Fibroblast of the aortic adventitia (primary cell): ENCODE measurements at places on chromosomes 4 and X.
A peak's percentile ranks its signal among the peaks of the same experiment; 100 is the strongest.

GRCh38 chrX:152165033-152165743 lies 26.8 kb upstream of the MAGEA10 start:
- no peak for DNase-seq

GRCh38 chr4:41334182-41334581 lies 77.5 kb downstream of the UCHL1 start:
- DNase-seq, result no peak

- DNase-seq, result peak; percentile 75
These were observed 46.5 kb downstream of the TMA16 start for GRCh38 chr4:163540977-163541376.

GRCh38 chr4:38310446-38311043 lies 350.3 kb downstream of the PTTG2 start:
- DNase-seq, result no peak

- DNase-seq, result peak; percentile 99
These were observed 133.9 kb downstream of the TET2 start for GRCh38 chr4:105280338-105281123.

GRCh38 chrX:40201329-40201885 lies 103.6 kb upstream of the BCOR start:
- DNase-seq, result no peak

- no peak for DNase-seq
These were observed 61.2 kb downstream of the SEL1L3 start for GRCh38 chr4:25801594-25801993.

GRCh38 chrX:132614297-132614696 lies 125.5 kb upstream of the MBNL3 start:
- no peak for DNase-seq

DNA sequence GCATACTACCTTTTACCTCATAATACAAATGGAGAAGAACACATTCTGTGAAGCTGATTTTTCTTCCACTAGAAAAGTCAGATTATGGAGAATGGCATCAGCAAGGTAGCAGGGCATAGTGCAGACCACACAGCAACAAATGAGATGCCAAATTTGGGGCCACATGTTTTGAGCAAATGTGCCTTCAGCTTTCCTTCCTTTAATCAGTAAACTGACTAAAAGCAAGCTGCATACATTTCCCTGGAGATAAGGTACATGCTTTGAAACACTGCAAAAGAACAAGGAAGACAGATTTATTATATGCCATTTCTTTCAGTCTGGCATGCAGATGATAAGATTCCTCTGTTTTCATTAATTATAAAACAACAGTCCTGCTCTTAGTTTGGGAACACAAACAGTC lies 67.1 kb upstream of the GUCY1A1 start:
- DNase-seq, result no peak

GRCh38 chr4:106493086-106493485 lies 124.5 kb upstream of the GIMD1 start:
- DNase-seq, result peak; percentile 8

- no peak for DNase-seq
These were observed 26.5 kb downstream of the HAND2 start for GRCh38 chr4:173503330-173504180.

- DNase-seq, result no peak
These were observed 102.7 kb upstream of the TENM3 start for GRCh38 chr4:182140547-182140946.

DNA sequence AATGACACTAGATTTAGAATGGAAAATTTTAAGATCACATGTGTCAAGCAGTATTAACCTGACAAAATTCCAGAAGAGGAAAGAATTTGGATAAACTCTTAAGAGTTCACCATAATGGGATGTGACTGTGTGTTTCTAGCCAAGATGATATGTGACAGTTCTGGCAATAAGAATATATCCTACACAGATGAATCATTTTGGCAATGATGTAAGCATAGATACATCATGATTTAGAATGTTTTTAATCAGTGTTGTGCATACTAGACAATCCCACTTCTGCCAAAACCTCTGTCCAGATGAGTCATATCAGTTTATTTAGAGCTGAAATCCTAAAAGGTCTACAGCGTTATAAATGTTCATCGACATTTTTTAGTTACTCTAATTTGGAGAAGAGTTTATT lies 48.8 kb downstream of the PTCHD1 start:
- peak; percentile 69 for DNase-seq

- DNase-seq, result no peak
These were observed 12.8 kb upstream of the AKAP17A start for GRCh38 chrX:1578511-1579173.

GRCh38 chr4:162409048-162409447 lies 245.2 kb upstream of the FSTL5 start:
- no peak for DNase-seq

GRCh38 chrX:45699158-45699557 lies 498.5 kb upstream of the DIPK2B start:
- peak; percentile 22 for DNase-seq

GRCh38 chr4:95409750-95410149 lies 139.0 kb downstream of the UNC5C start:
- DNase-seq, result no peak

- peak; percentile 79 for DNase-seq
These were observed 89.0 kb downstream of the LUZP4 start for GRCh38 chrX:115378471-115378870.

- no peak for DNase-seq
These were observed 37.0 kb downstream of the SEPSECS start for GRCh38 chr4:25123236-25123635.

- DNase-seq, result no peak
These were observed 914.2 kb upstream of the LCORL start for GRCh38 chr4:18935659-18936345.

GRCh38 chrX:139739138-139739537 lies 31.2 kb upstream of the MCF2 start:
- DNase-seq, result peak; percentile 19

DNA sequence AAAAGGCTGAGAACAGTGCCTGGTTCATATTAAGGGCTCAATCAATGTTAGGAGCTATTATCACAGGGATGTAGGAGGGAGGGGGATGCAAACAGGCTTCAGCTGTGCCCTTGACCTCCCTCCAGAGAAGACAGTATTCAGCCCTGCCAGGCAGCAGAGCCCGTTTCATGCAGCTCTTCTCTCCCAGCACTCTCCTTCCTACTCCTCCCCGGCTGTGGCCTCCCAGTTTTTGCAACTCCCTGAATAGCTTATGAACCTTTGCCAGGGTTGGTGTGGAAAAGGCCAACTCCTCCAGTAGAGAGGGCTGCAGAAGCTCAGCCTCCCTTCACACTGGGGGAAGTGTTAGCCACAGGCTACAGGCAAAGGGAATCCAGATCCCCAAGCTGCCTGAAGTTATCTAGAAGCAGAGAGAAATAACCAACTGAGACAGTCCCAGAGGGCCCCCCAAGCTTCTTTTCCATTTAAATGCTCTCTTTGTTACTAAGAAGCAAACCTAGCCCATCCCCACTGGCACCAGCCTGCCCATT lies 31.7 kb upstream of the APLN start:
- DNase-seq, result peak; percentile 84

DNA sequence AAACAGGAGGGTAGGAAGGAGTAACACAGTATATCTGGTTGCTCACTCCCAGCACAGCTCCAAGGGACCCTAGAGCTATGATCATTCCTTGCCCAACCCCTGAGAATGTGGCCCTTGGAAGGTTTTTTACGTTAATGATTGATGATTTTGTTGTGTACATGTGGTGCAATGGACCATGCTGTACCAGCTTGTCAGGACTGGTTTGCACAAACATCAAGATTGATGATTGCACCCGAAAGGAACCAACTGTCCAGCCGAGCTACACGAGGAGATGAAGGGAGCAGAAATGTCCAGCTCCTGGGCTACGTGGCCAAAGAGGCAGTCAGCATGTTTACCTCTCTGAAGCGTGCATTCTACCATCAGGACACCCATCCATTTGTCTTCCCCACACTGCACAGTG lies 83.2 kb upstream of the USP9X start:
- DNase-seq, result no peak

DNA sequence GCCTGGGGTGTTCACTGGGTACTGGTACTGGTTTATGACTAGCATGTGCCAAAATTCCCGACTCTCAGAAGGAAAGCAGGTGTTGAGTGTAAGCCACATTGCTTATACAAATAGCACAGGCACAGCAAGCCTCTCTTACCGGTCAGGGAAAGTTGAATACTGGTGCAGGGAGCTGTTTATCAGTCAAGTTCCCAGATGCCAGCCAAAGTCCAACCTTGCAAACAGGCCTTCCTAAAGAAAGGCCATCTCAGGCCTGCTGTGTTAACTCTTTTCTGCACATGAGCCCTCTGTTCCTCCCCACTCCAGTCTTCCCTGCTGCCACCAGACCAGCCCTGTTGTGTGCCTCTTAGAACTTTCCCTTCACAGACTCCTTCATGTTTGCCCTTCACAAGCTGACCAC lies 34.2 kb downstream of the PKD2 start:
- DNase-seq, result no peak

GRCh38 chr4:54683616-54684346 lies 26.0 kb downstream of the KIT start:
- peak; percentile 16 for DNase-seq

- no peak for DNase-seq
These were observed 30.5 kb downstream of the SMARCAD1 start for GRCh38 chr4:94238160-94238559.

GRCh38 chr4:8238515-8239053 lies 31.0 kb upstream of the HTRA3 start:
- DNase-seq, result no peak

DNA sequence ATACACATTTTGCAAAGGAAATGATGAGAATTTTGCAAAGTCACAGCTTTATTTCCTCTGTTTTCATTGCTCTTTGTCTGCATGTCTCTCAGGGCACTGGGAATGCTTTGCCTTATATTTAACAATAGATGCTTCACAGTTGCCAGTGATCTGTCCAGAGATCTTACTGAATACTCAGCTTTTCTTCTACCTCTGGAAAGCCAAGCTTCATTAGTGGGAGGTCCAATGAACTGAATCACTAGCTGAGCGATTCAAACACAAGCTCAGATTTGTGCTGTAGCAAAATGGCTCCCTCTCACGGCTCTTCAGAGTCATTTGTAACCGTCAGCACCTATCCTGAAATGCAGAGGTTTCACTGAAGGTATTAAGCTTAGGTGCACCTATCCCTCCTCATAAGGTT lies 138.9 kb downstream of the DCLK2 start:
- peak; percentile 94 for DNase-seq

DNA sequence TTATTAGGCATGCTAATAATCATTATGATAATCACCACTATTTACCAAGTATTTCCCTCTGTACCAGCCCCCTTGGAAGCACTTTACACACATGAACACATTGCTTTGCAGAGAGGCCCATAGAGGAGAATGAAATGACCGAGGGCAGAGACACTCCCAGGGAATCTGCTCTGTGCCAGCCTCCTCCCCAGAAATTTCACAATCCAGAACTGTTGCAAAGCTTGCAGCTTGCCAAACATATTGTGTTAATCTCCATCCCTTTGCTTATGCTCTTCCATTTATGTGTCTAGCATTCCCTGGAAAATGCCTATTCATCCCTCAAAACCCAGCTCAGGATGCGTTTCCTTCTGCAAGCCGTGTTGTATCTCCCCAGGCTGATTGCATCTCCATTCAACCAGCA lies 37.8 kb downstream of the CYTL1 start:
- DNase-seq, result peak; percentile 94

DNA sequence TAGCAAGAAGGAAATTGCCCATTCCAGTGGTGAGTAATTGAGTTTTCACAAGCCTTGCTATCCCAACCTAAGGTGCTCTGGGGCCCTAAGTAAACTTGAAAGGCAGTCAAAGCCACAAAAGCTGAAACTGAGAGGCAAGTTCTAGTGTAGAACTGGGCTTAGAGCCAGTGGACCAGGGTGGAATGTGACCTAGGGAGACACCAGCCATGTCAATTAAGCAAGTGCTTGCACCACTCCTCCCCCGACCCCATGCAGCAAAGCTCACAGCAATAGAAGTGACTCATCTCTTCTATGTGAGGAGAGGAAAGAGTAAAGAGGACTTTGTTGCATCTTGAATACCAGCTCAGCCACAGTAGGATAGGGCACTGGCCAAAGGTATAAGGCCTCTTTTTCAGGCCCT lies 486.1 kb upstream of the POU3F4 start:
- no peak for DNase-seq

GRCh38 chrX:24448762-24449250 lies 16.3 kb upstream of the PDK3 start:
- DNase-seq, result no peak

DNA sequence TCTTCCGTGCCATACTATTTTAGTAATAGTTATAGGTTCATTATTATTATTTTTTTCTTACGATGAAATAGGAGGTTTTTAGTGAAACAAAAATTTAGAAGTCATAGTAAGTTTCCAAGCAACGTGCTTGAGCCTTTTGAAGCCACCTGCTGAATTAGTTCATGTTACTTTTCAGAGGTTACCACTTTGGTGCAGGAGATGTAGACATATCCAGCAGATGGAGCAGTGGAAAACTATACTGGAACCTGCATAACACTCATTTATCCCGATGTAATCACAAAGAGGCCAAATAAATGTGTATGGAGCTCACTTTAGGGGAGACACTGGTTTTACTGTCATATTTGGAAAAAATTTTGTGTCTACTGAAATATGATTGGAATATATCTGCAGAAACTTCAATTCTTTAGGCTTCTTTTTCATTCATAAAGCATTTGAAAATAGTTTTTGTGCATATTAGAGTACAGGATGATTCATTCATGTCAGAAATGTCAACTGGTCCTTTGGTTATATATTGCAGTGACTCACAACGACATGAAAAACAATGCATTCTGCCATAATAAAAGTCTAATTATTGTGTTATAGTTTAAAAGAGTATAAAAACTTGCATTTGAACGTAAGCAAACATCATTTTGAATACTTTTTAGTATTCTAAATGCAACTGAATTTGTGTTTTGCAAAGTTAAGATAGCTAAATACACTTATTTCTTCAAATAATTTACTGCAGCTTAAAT lies 2182.9 kb upstream of the TENM3 start:
- DNase-seq, result no peak

DNA sequence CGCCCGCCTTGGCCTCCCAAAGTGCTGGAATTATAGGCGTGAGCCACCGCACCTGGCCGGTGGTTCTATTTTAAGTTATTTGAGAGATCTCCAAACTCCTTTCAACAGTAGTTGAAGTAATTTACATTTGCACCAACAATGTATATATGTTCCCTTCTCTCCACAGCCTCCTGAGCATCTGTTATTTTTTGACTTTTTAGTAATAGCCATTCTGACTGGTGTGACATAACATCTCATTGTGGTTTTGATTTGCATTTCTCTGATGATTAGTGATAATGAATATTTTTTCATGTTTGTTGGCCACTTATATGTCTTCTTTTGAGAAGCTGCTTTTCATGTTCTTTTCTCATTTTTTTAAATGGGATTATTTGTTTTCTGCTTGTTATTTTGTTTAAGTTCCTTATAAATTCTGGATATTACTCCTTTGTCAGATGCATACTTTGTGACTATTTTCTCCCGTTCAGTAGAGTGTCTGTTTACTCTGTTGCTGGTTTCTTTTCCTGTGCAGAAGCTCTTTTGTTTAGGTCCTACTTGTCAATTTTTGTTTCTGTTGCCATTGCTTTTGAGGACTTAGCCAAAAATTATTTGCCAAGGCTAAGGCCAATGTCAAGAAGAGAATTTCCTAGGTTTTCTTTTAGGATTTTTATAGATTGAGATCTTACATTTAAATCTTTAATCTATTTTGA lies 213.2 kb downstream of the ARHGAP24 start:
- no peak for DNase-seq
